ENCODE measurements at places on chromosomes 11 and 22.

- no peak for DNase-seq
Observed at GRCh38 chr11:86941871-86942599, 13.2 kb downstream of the FZD4 start.

- DNase-seq, result no peak
Observed at GRCh38 chr22:36017651-36018091, 11.0 kb downstream of the RBFOX2 start.

GRCh38 chr22:46275455-46276122, 7.8 kb downstream of the TTC38 start:
- no peak for DNase-seq

DNA sequence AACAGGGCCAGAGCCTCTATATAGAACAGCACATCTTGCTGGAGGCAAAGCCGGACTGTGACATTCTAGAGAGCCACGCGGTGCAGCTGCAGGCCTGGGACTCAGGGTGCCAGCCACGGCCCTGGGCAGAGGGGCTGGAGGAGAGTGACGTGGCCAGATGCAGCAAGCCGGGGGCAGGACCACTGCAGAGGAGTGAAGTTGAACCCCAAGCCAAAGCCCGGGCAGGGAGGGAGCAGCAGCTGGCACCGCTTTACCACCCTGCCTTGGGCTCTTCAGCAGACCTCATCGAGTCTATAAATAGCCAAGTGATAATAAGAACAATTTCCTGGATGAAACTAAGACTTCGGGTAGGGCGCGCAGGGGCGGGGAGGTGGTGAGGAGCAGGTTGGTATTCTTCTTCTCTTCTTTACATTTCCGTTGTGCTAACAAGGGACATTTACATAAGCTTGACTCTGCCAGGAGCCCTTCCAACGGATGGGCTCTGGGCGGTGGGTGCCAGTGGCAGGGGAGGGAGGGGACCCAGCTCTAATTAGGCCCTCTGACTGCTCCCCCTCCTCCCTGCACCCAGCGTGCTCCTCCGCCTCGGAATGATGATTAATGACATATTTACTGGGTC, 110.2 kb downstream of the ST3GAL4 start:
- DNase-seq, result peak; percentile 27

- no peak for DNase-seq
Observed at GRCh38 chr11:17770917-17771316, 36.3 kb downstream of the KCNC1 start.

GRCh38 chr11:40130427-40130826, 1329.0 kb downstream of the LRRC4C start:
- DNase-seq, result no peak

- DNase-seq, result no peak
Observed at GRCh38 chr11:120239713-120240640, at the start of gene POU2F3. POU2F3 (plus strand) TSS chr11:120240140; CDS start chr11:120240344, 204 bp downstream.

GRCh38 chr11:78231962-78232501, 43.3 kb downstream of the USP35 start:
- no peak for DNase-seq

GRCh38 chr11:95931916-95932315, 8.0 kb upstream of the MTMR2 start:
- no peak for DNase-seq

DNA sequence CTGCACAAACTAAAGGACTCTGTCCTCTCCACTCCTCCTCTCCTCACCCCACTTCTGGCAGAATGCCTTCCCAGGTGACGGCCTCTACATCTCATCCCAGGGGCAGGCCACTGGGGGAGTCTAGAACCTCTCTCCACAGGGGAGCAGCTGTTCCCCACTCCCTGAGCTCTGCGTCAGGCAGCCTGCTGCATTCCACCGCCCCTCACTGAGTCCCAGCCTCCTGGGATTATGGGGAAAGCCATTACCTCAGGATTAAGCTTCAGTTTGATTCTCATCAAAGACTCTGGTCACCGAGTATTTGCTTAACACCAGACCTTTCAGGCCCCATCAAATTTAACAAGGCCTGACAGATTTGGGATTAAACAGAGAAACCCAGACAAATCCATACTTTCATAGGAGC, 405.9 kb downstream of the NXPE2 start:
- no peak for DNase-seq

GRCh38 chr11:74714904-74715303, 16.3 kb downstream of the CHRDL2 start:
- no peak for DNase-seq

DNA sequence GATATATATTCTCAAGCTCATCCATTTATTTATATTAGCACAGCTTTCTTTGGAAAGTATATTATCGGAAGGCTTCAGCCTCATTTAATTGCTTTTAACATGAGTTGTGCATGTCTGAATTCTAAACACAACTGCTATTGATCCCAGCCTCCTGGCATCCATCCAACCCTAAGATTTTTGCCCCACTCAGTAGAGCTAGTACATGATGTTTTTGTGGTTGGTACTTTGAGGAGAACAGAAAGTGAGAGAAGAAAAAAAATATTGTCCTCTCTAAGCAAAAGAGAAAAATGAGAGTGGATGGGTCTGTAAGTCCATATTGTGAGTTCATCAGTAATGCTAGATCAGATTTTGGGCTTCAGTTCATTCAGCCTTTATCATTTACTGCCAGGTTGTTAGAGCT, 198.7 kb downstream of the DDX10 start:
- DNase-seq, result no peak

GRCh38 chr11:106708348-106708747, 309.9 kb downstream of the GUCY1A2 start:
- no peak for DNase-seq

- no peak for DNase-seq
Observed at GRCh38 chr22:47176026-47176389, 413.6 kb downstream of the TBC1D22A start.

DNA sequence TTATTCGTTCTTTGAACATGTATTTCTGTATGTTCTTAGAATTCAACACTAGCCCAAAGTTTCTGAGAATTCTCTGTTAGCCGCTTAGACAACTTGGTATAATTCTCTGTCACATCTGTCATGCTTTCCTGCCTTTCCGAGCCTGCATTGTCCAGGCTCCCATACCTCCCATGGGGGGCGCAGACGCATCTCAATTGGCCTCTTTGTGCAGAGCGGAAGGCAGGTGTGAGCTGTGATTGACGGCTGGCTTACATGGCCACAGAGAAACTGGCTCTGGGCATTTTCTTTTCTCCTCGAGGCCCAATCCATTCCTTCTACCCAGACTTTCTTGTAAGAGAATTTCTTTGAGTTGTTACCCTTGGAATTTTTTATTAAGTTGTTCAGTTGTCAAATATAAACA, 132.7 kb upstream of the SESN3 start:
- DNase-seq, result no peak

DNA sequence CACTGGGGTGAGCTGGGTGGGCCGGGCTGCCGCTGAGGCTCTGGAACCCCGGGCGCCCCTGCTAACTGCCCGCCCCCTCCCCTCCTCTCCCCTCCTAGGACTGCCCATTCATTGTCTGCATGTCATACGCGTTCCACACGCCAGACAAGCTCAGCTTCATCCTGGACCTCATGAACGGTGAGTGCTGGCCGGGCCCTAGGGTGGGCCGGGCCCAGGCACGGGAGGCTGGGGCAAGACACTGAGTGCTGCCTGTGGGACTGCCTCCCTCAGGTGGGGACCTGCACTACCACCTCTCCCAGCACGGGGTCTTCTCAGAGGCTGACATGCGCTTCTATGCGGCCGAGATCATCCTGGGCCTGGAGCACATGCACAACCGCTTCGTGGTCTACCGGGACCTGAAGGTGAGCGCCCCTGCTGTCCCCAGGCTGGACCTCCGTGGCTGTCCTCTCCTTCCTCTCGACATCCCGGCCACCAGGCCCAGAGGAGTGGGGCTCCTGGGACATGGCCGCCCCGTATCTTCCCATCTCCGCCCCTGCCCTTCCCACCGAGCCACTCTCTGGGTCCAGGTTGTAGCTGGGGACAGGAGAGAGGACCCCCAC, 7.5 kb upstream of the ANKRD13D start:
- no peak for DNase-seq

DNA sequence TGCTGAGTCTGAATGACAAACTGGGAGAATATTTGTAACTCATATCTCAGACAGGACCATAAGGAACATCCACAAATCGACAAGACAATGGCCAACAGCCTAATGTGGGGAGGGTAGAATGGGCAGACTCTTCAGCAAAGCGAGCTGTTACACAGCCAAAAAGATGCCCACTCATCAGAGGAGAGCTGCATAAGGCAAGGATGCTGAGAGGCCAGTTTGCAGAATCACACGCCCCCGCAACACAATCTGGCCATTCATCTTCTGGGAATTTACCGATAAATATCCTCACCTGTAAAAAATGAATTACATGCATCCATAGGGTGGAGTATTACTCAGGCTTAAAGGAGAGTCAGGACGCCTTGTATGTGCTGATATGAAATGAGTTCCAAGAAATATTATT, 57.5 kb upstream of the SLC22A12 start:
- no peak for DNase-seq

DNA sequence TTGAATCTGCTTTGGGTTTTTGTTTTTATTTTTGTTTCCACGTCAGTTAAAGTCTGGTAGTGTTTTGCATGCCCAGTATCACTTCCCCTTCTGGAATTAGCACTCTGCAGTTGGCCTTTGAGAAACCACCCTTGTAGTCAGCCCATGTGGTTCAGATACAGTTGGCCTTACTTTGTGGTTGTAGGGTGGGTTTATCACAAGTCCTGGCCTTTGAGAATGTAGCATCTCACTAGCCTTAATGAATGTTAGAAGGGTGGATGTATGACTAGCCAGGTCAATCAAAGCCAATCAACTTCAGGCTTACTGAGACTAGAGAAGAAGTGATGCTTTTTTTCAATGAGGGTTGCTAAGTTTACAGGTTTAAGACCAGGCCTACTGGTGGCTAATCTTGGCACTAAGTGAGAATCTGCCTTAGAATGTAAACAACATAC, 19.8 kb downstream of the ARL14EP start:
- no peak for DNase-seq

GRCh38 chr11:10539339-10539738, 1.6 kb downstream of the RNF141 start:
- no peak for DNase-seq

- DNase-seq, result no peak
Observed at GRCh38 chr22:19488884-19489843, 9.4 kb downstream of the CDC45 start.

DNA sequence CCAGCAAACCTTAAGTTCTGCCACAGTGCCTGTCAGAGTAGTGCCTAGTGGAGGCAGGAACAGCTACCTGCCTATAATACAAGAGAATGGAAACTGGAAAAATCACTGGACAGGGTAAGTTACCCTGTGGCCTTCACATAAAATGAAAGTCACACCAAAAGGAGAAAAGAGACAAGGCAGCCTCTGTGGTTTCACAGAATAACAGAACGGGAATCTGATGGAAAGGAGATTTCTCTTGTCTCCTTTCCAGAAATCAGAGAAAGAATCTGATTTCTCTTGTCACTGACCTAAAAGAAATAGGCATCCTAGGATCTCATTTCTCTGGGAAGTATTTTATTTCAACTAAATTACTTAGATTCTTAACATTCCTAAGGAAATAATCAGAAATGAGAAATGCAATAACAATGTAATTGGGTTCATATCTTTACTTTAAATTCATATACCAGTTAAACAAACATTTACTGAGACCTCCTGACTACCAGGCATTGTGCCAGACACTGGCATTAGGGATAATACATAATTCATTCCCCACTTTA, 41.6 kb downstream of the PRCP start:
- no peak for DNase-seq

- no peak for DNase-seq
Observed at GRCh38 chr11:19772480-19772879, 59.8 kb downstream of the NAV2 start.

DNA sequence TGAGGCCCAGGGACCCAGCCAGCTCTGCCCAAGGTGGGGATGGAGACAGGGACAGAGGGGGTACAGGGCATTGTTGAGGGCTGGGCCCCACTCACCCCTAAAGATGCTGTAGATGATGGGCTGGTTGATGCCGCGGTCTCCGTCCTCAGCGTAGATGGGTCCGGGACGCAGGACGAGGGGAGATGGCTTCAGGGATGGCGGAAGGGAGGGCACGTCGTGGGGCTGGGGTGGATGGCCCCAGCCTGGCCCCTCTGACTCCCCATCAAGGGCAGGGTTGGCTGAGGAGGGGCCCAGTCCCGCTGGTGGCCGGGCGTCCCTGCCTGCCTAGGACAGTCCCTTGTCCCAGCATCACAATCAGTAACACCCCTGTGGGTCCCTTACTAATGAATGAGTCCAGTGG, 4.5 kb upstream of the IRF7 start:
- no peak for DNase-seq

DNA sequence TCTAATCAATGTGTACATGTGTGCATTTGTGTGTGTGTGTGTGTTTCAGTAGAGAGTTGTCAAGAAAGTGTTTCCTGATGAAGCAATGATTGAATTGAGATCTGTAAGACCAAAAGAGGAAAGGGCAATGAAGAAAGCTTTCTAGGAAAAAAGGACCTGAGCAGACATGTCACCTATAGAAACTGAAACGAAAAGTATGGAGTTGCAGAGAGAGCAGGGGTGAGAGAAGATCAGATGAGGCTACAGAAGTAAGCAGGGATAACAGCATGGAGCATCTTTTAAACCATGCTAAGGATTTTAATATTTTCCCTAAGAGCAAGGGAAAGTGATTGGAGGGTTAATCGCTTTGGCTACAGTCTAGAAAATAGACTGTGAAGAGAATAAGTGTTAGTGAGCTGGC, 1459.4 kb upstream of the TENM4 start:
- DNase-seq, result no peak

DNA sequence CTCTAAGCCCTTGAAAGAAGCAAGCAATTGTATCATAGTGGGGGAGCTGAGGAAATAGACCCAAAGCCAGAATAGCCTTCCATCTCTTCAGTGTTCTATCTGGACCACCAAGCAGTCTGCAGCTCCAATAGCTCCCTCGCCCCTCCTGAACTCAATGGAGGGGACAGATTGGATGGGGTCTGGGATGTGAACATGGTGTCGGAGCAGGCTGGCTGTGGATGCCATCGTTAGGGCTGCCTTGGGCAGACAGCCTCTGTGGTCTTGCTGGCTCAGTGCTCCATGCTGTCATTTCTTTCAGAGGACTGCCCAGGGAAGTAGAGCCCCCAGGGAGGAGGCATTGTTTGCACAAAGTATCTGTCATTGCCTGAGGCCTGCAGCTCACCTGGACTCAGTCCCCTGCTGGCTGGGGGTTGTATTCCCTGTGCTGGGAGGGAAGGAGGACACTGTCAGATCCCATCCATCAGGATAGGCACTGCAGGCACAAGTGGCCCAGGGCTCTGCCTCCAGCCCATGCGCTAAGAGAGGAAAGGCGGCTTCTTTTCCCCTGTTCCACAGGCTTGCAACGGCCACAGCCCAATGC, 537.7 kb downstream of the BUD13 start:
- DNase-seq, result no peak

DNA sequence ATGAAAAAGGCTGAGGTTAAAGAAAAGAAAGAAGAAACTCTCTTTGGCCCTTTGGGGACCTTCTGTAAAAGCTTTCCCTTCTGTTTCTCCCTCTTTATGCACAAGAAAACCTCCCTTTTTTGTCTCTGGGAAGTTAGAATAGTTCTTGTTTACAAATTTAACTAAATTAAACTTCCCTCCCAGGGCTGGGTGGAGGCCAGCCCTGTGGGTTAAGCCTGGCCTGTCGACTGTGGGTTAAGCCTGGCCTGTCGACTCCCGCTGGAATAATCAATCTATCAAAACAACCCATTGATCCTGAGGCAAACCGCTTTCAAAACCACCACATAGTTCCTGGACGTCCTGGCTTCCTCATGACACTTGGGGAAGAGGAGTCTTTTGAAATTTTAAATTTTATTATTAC, 1.2 kb upstream of the DRG1 start:
- DNase-seq, result no peak

Data from CD4-positive, alpha-beta T cell treated with Interleukin-17A for 1 hour (primary cell).